ENCODE measurements at places on chromosomes 4 and X. TPM values are rescaled to one million over a fixed set of nuclear protein-coding genes. Genes with fewer than 3 reads are reported as not detected.

DNA sequence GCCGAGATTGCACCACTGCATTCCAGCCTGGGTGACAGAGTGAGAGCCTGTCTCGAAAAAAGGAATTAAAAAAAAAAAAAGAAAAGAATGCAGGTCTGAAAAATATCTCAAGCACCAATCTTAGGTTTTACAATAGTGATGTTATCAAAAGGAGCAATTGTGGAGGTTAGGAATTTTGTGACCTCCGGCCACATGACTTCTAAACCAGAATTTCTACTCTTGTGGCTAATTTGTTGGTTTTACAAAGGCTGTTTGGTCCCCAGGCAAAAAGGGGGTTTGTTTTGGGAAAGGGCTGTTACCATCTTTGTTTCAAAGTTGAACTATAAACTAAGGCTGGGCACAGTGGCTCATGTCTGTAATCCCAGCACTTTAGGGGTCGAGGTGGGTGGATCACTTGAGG, 15.4 kb upstream of the ZNF41 start:
- no peaks in the 10 kb centered on the region for H3K4me1 ChIP-seq
- DNase-seq: no peak
- H3K36me3 ChIP-seq: no peaks in the 10 kb centered on the region
- no peak overlapping the region for H3K4me3 ChIP-seq
- no peak overlapping the region for H3K27ac ChIP-seq

- H3K4me3 ChIP-seq: no peak overlapping the region
- no peaks in the 10 kb centered on the region for H3K36me3 ChIP-seq
- H3K4me1 ChIP-seq: no peaks in the 10 kb centered on the region
- H3K27me3 ChIP-seq: no peaks in the 10 kb centered on the region
- H3K27ac ChIP-seq: no peak overlapping the region
- DNase-seq: no peak
These were observed 624.8 kb upstream of the ATOH1 start for GRCh38 chr4:93203708-93204107.

DNA sequence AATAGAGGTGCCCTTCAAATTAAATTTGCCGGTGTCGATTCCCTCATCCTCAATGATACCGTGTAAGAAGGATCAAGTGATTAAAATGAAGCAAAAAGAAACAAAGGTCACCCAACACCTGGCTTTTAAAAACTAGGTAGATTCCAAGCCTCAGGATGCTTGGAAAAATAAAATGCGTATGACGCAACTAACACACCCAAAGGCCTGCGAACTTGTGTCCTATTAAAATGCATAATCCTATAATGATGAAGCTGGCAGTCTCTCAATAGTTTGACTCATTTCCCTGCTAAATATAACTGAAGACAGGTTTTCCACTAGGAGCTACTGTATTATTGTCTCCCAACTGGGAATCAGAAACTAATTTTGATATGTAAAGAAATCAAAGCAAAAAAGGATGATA, 263.2 kb downstream of the DHX15 start:
- no peaks in the 10 kb centered on the region for H3K4me1 ChIP-seq
- H3K4me3 ChIP-seq: no peak overlapping the region
- H3K36me3 ChIP-seq: no peaks in the 10 kb centered on the region
- no peak for DNase-seq
- no peaks in the 10 kb centered on the region for H3K27me3 ChIP-seq

DNA sequence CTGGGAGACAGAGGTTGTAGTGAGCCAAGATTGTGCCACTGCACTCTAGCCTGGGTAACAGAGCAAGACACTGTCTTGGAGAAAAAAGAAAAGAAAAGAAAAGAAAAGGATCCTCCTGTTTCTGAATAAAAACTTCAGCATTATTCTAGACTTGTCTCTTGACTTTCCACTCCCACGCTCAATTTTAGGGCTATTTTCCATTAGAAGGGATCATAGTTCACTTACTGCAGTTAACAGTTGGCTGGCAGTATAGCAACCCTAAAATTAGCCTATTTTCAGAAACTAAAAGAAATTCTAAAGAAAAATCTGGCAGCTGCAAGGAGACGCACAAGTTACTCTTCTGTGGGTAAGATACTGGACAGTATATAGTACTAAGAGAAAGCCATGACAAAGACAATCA, 28.1 kb downstream of the THOC2 start:
- DNase-seq: no peak
- H3K27ac ChIP-seq: no peak overlapping the region
- no peaks in the 10 kb centered on the region for H3K36me3 ChIP-seq
- no peaks in the 10 kb centered on the region for H3K27me3 ChIP-seq

DNA sequence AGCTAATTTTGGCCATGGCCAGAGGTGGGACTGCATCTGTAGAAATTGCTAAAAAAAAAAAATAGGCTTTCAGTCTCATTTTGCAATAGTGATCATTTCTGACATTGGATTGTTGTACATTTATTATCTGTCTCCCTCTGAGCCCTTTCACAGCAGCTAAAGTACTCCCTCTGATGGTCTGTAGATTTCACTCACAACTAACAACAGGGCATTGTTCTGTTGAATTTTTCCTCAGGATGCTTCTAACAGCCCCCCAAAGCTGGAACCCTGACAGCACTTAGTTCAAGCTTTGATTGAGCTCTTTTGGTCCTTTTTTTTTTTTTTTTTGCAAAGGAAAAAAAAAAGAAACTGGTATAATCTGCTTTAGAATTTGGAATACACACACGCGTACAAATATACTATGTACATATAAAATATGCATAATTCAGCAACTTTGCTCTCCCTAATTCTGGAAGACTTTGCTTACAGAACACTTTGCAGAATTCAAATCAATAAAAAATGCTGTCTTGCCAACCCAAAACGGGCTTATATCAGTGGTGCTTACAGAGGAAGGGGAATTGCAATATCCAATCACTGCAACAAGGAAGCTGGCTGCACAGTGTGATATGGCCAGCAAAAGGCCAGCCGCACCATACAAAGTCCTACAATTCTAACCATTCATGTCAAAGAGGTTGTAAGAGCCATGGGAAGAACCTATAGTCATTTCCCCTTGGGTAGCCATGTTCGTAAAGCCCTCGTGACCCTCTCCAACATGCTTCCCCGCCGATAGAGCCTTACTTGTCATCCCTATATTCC, 406.4 kb downstream of the SMARCA1 start:
- H3K36me3 ChIP-seq: no peaks in the 10 kb centered on the region
- H3K27me3 ChIP-seq: no peaks in the 10 kb centered on the region
- H3K4me3 ChIP-seq: no peak overlapping the region
- no peak for DNase-seq

GRCh38 chr4:105327956-105328355, 145.9 kb downstream of the PPA2 start:
- H3K36me3 ChIP-seq: no peaks in the 10 kb centered on the region
- no peaks in the 10 kb centered on the region for H3K4me1 ChIP-seq
- DNase-seq: no peak
- no peak overlapping the region for H3K27ac ChIP-seq
- no peak overlapping the region for H3K4me3 ChIP-seq
- no peaks in the 10 kb centered on the region for H3K27me3 ChIP-seq

GRCh38 chrX:82218361-82218760, 1016.5 kb downstream of the SH3BGRL start:
- H3K4me1 ChIP-seq: no peaks in the 10 kb centered on the region
- no peak overlapping the region for H3K4me3 ChIP-seq
- DNase-seq: no peak
- no peaks in the 10 kb centered on the region for H3K27me3 ChIP-seq
- H3K27ac ChIP-seq: no peak overlapping the region
- H3K36me3 ChIP-seq: no peaks in the 10 kb centered on the region

DNA sequence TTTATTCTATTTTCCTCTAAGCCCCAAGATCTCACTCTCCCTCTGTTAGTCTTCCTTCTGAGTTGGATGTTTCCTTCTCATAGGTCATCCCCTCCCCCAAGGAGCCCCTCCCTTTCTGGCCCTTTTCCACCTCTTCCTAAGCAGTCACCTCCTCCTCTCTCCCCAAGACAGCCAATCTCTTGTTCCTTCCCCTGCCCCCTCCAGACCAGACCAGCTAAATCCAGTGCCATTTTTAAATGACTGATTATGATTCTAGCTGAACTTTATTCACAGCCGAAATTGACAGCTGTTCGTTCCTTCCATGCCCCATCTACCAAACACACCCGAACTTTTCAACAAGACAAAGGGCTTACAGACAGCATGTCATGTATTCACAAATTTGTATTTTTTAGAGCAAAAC, 1.9 kb downstream of the SPIN2A start:
- no peak overlapping the region for H3K27ac ChIP-seq
- no peak overlapping the region for H3K4me3 ChIP-seq
- no peaks in the 10 kb centered on the region for H3K27me3 ChIP-seq
- no peaks in the 10 kb centered on the region for H3K4me1 ChIP-seq
- no peak for DNase-seq
- H3K36me3 ChIP-seq: no peaks in the 10 kb centered on the region

GRCh38 chr4:11495291-11495690, 66.6 kb upstream of the HS3ST1 start:
- no peaks in the 10 kb centered on the region for H3K27me3 ChIP-seq
- no peak for DNase-seq
- no peak overlapping the region for H3K4me3 ChIP-seq
- H3K36me3 ChIP-seq: no peaks in the 10 kb centered on the region
- no peaks in the 10 kb centered on the region for H3K4me1 ChIP-seq

PNCK gene
- 1.9 TPM for total RNA-seq

GRCh38 chr4:10530137-10530786, 73.0 kb upstream of the ZNF518B start:
- DNase-seq: no peak
- H3K27ac ChIP-seq: no peak overlapping the region
- peaks cover 5% of the 10 kb centered on the region for H3K36me3 ChIP-seq
- H3K4me3 ChIP-seq: no peak overlapping the region
- H3K4me1 ChIP-seq: peaks cover 2% of the 10 kb centered on the region
- no peaks in the 10 kb centered on the region for H3K27me3 ChIP-seq

DNA sequence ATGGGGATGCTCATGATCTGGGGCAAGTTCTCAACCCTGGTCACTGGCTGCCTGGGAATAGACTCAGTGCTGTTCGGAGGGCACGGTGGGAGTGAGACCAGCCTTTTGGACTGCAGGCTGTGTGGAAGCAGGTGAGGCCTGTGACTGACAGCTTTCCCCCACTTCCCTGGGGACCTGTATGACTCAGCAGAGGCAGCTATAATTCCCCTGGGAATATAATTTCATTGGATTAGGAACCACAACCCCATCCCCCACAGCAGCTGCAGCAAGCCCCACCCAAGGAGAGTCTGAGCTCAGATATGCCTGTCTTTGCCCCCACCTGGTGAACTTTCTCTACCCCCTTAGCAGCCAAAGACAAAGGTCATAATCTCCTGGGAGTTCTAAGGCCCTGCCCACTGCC, 408.6 kb downstream of the PPP3CA start:
- no peak for DNase-seq
- no peak overlapping the region for H3K27ac ChIP-seq
- H3K4me1 ChIP-seq: no peaks in the 10 kb centered on the region
- no peak overlapping the region for H3K4me3 ChIP-seq
- no peaks in the 10 kb centered on the region for H3K36me3 ChIP-seq

LGI2 gene
- 0.32 TPM for total RNA-seq

GRCh38 chrX:41350976-41351569, 17.1 kb downstream of the DDX3X start:
- H3K36me3 ChIP-seq: peaks cover 12% of the 10 kb centered on the region
- no peaks in the 10 kb centered on the region for H3K27me3 ChIP-seq
- no peak for DNase-seq
- H3K4me3 ChIP-seq: no peak overlapping the region
- no peaks in the 10 kb centered on the region for H3K4me1 ChIP-seq

MFSD8 gene
- total RNA-seq: 22.0 TPM
